Inflammatory macrophage (primary cell): ENCODE measurements at places on chromosomes 7 and 10.

GRCh38 chr10:27138277-27138676, 15.9 kb downstream of the YME1L1 start:
- no peak for DNase-seq

DNA sequence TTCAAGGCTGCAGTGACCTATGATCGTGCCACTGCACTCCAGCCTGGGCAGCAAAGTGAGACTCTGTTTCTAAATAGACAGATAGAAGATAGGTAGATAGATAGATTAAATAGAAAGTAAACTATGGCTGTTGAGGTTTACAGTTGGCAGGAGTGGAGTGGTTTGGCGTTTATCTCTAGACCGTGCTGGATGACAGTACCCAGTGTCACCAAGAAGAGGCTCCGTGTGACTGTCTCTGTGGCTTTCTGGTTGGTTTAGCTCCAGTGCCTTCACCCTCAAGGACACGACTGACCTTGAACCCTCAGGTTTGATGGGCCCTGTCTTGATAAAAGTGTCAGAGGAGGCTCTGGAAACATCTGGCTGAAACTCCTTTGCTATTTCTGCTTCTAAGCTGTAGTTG, 31.7 kb downstream of the CHST12 start:
- DNase-seq, result no peak

GRCh38 chr7:131000873-131001272, 266.9 kb upstream of the KLF14 start:
- DNase-seq, result no peak

- DNase-seq, result no peak
These were observed 261.5 kb upstream of the KLF14 start for GRCh38 chr7:130995252-130996081.

DNA sequence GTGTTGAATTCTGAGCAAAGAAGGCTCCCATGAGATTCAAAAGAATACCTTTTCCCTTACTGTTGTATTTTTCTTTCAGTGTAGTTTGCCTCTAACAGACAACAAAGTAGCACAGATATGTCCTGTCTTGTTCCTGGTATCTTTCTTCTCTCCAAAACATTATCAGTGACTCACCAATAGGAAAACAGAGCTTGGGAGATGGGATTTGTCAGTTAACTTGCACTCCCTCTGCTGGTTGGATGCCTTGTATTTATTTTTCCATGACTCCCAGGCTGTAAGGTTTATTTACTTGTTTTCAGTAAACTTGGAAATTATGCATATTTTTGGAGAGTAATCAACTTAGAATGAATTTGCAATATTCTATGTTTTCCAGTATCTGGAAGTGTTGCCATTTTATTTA, 129.7 kb downstream of the SAMD9 start:
- no peak for DNase-seq
